Suprapubic skin (tissue), 4 donors: ENCODE measurements at places on chromosomes 12 and 14. TPM values are rescaled to one million over a fixed set of nuclear protein-coding genes. Genes with fewer than 3 reads are reported as not detected.

GRCh38 chr14:31945074-31945613 is 132.0 kb upstream of the ARHGAP5 start:
- peaks cover 11% of the 10 kb centered on the region for H3K4me1 ChIP-seq
- no peak overlapping the region for H3K4me3 ChIP-seq
- no peak for DNase-seq
- peak overlapping the region; percentile 11 for H3K27ac ChIP-seq

- peak overlapping the region; percentile 57 for H3K27ac ChIP-seq
- no peak overlapping the region for H3K4me3 ChIP-seq
- H3K4me1 ChIP-seq = peaks cover 59% of the 10 kb centered on the region
- no peaks in the 10 kb centered on the region for H3K27me3 ChIP-seq
- peaks cover 1% of the 10 kb centered on the region for H3K36me3 ChIP-seq
Measured at GRCh38 chr12:111412830-111413441, 7.2 kb downstream of the SH2B3 start.

GRCh38 chr14:47715330-47715729 is 39.9 kb upstream of the MDGA2 start:
- H3K36me3 ChIP-seq = no peaks in the 10 kb centered on the region
- no peaks in the 10 kb centered on the region for H3K27me3 ChIP-seq
- H3K4me1 ChIP-seq = no peaks in the 10 kb centered on the region
- H3K27ac ChIP-seq = no peak overlapping the region
- DNase-seq = no peak
- H3K4me3 ChIP-seq = no peak overlapping the region

DNA sequence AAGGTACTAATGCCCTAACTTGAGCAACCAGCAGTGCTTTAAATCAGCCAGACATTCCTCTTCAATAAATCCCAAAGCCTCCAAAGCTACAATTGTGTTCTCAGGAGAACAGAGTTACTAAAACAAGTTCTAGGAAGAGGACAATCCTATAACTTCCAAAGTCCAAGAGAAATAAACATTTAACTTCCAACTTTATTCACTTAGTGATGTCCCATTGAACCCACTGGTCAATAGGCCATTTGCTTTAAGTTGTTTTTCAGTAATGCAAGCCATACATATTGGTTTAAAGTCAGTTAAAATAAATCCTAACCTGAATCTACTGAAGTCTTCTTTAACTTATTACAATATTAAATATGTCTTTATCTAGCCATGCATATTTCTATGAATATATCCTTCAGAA is 165.4 kb downstream of the PAWR start:
- no peak overlapping the region for H3K4me3 ChIP-seq
- H3K4me1 ChIP-seq = peaks cover 7% of the 10 kb centered on the region
- H3K36me3 ChIP-seq = no peaks in the 10 kb centered on the region
- H3K27me3 ChIP-seq = no peaks in the 10 kb centered on the region
- DNase-seq = no peak
- no peak overlapping the region for H3K27ac ChIP-seq

- no peak for DNase-seq
- no peak overlapping the region for H3K4me3 ChIP-seq
- H3K36me3 ChIP-seq = peaks cover 28% of the 10 kb centered on the region
- H3K4me1 ChIP-seq = no peaks in the 10 kb centered on the region
- no peak overlapping the region for H3K27ac ChIP-seq
Measured at GRCh38 chr14:50792634-50793068, 38.3 kb downstream of the NIN start.

GRCh38 chr12:3473844-3474243 is 17.2 kb upstream of the PRMT8 start:
- no peaks in the 10 kb centered on the region for H3K4me1 ChIP-seq
- H3K4me3 ChIP-seq = no peak overlapping the region
- H3K27ac ChIP-seq = no peak overlapping the region
- no peak for DNase-seq

DNA sequence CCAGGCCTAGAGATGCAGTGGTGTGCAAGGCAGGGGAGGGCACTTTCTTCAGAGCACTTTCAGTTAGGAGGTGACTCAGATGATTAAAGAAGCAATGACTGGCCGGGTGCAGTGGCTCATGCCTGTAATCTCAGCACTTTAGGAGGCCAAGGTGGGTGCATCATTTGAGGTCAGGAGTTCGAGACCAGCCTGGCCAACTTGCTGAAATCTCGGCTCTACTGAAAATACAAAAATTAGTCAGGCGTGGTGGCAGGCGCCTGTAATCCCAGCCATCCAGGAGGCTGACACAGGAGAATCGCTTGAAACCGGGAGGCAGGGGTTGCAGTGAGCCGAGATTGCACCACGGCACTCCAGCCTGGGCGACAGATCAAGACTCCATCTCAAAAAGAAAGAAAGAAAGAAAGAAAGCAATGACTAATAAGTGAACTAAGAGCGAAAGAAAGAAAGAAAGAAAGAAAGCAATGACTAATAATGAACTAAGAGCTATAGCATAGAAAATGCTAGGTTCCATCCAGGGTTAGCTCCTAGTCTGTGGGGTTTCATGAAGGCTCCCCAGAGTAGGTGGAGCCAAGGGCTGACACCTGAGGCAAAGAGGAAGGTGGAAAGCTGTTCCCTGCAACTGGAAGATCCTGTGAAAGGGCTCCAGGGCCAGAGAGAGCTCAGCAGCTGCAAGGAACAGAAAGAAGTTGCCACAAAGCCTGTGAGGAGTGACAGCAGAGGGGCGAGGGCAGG is 334.5 kb downstream of the CACNA1C start:
- no peak for DNase-seq
- no peak overlapping the region for H3K4me3 ChIP-seq
- H3K4me1 ChIP-seq = peaks cover 2% of the 10 kb centered on the region
- no peaks in the 10 kb centered on the region for H3K36me3 ChIP-seq
- no peak overlapping the region for H3K27ac ChIP-seq

GRCh38 chr12:6872073-6873048 is 742 bp downstream of the SPSB2 start:
- no peaks in the 10 kb centered on the region for H3K27me3 ChIP-seq
- peaks cover 21% of the 10 kb centered on the region for H3K36me3 ChIP-seq
- DNase-seq = peak; percentile 92
- H3K27ac ChIP-seq = peak overlapping the region; percentile 82

DNA sequence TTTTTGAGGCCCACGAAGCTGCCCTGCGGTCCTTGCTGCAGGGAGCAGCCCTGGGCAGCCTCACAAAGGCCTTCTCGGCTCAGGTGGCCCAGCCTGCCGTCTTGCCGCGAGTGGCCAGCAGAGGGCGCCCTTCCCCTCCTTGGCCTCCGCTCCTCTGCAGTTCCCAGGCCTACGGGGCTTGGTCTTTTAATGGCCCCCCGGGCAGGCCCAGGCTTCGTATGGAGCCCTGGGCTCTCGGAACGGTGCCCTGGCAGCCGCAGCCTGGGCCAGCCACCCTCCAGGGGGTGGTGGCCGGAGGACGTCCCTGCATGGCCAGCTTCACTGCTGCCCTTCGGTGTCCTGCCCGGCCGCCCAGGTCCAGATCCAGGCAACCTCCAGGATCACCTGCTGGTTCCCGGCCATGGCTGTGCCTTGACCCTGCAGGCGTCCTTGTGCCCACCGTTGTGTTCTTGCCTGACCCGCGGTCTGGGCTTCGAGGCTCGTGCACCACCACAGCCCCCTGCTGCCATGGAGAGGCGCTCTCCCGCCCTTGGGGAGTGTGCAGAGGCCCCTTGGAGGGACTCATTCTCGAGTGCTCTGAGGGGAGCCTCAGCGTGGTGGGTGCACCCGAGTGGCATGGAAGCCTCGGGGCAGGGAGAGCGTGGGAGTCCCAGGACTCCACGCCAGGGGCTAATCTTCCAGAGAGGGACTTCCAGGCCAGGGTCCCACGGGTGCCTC is 9.4 kb downstream of the ASPG start:
- no peak overlapping the region for H3K27ac ChIP-seq
- no peak for DNase-seq
- no peaks in the 10 kb centered on the region for H3K36me3 ChIP-seq
- peaks cover 27% of the 10 kb centered on the region for H3K27me3 ChIP-seq
- H3K4me1 ChIP-seq = peaks cover 22% of the 10 kb centered on the region

DNA sequence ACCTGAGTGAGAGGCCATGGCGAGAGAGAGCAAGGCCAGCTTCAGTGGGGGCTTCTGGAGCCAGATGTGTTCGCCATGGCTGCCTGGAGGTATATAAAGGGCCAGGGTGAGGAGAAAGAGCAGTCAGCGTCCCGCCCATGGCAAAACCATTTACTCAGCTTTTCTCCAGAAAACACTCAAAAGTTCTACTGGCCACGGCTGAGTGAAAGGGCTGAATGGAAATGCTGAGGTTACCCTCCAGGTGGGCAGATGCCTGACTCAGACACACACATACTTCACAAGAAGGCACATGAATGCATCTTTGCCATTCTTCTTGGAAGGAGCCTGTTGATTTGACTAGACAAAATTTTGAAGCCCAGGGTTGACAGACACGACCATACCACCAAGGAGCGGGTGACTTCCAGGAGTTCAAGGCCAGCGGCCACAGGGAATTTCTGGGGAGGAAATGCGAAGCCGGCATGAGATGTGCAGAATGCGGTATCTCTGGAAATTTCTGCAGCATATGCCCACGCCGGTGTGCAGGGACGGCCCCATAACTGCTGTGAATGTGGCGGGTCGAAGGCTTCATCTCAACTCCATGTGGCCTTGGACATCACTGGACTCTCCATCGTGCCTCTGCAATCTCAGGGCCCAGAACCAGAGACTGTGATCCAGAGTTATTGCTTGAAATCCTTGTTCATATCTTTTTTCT is at the start of gene IL31:
IL31 (minus strand) TSS at position 67 of the 691 bp plus-strand sequence; CDS start at position 18, 49 bp downstream.
- no peak within 1 kb of the TSS for H3K4me3 ChIP-seq
- H3K36me3 ChIP-seq = no peaks in the 10 kb centered on the region
- no peak for DNase-seq
- no peaks in the 10 kb centered on the region for H3K4me1 ChIP-seq

- no peak overlapping the region for H3K4me3 ChIP-seq
- no peak for DNase-seq
- H3K4me1 ChIP-seq = peaks cover 60% of the 10 kb centered on the region
- H3K27me3 ChIP-seq = no peaks in the 10 kb centered on the region
- no peaks in the 10 kb centered on the region for H3K36me3 ChIP-seq
- peak overlapping the region; percentile 88 for H3K27ac ChIP-seq
Measured at GRCh38 chr12:124681779-124682391, 114.5 kb upstream of the NCOR2 start.

GRCh38 chr14:36316131-36316530 is 4.3 kb downstream of the MBIP start:
- no peak for DNase-seq
- no peak overlapping the region for H3K27ac ChIP-seq
- no peak overlapping the region for H3K4me3 ChIP-seq
- H3K4me1 ChIP-seq = peaks cover 33% of the 10 kb centered on the region
- peaks cover 14% of the 10 kb centered on the region for H3K36me3 ChIP-seq

DNA sequence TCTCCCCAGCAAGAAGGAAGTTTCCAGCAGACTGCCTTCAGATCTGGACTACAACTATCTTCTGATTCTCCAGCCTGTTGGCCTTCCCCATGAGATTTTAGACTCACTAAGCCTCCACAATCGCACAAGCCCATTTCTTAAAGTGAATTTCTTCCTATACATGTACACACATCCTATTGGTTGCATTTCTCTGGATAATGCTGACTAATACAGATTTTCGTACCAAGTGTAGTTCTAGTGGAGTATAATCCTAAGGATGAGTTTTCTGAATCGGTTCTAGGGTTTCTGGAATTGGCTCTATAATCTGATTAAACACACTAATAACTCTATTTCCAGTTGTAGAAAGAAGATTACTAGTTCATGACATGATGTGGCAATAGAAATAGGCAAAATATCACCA is 53.3 kb downstream of the C12orf50 start:
- no peaks in the 10 kb centered on the region for H3K4me1 ChIP-seq
- H3K36me3 ChIP-seq = no peaks in the 10 kb centered on the region
- no peaks in the 10 kb centered on the region for H3K27me3 ChIP-seq
- no peak overlapping the region for H3K27ac ChIP-seq

The SLC25A47 gene
- total RNA-seq = not detected

The ARHGAP9 gene
- 5.4 TPM for total RNA-seq

The PLEKHD1 gene
- total RNA-seq = 3.5 TPM

The B4GALNT1 gene
- 0.42 TPM for total RNA-seq

The PLD4 gene
- not detected for total RNA-seq

The MAP3K9 gene
- total RNA-seq = 13.0 TPM

The IFNG-AS1 gene
- not detected for total RNA-seq

The DLST gene
- 79.1 TPM for total RNA-seq

The KLRG1 gene
- not detected for total RNA-seq
